Subcutaneous adipose tissue (tissue), 4 donors: ENCODE measurements at places on chromosomes 1 and 21. TPM values are rescaled to one million over a fixed set of nuclear protein-coding genes. Genes with fewer than 3 reads are reported as not detected.

The DCST1 gene
- total RNA-seq = not detected

The LMX1A gene
- total RNA-seq = 0.75 TPM

The CASZ1 gene
- 0.88 TPM for total RNA-seq

The DNMT3L gene
- not detected for total RNA-seq

The SPRR2A gene
- total RNA-seq = not detected

The MROH7 gene
- total RNA-seq = 1.6 TPM

The TPTE gene
- total RNA-seq = not detected

The ADAMTS5 gene
- 155 TPM for total RNA-seq

The PTGS2 gene
- 2.5 TPM for total RNA-seq

The TNNI3K gene
- total RNA-seq = 0.98 TPM
